ENCODE measurements at places on chromosomes 6 and 20. TPM values are rescaled to one million over a fixed set of nuclear protein-coding genes. Genes with fewer than 3 reads are reported as not detected.

HAO1 gene
- total RNA-seq = not detected

COX4I2 gene
- total RNA-seq = not detected

PPP1R3G gene
- 3.3 TPM for total RNA-seq

CEP162 gene
- total RNA-seq = 7.4 TPM

GPX5 gene
- not detected for total RNA-seq

DEFB132 gene
- total RNA-seq = not detected

GPLD1 gene
- under 0.01 TPM for total RNA-seq

MMP24 gene
- total RNA-seq = 0.17 TPM

RNF39 gene
- not detected for total RNA-seq

TRIM31 gene
- not detected for total RNA-seq

CENPW gene
- 8.3 TPM for total RNA-seq

KIF6 gene
- total RNA-seq = 0.83 TPM

LAMA5 gene
- 81.6 TPM for total RNA-seq

SIRPG gene
- not detected for total RNA-seq

HMGCLL1 gene
- total RNA-seq = 0.51 TPM

CALHM4 gene
- total RNA-seq = not detected

CEBPB gene
- 87.1 TPM for total RNA-seq

HSPA12B gene
- total RNA-seq = 0.17 TPM

HCK gene
- total RNA-seq = not detected

PTK7 gene
- 159 TPM for total RNA-seq

PAQR8 gene
- total RNA-seq = 6.1 TPM

DCBLD1 gene
- 44.4 TPM for total RNA-seq

LIN28B gene
- not detected for total RNA-seq

SAMD3 gene
- total RNA-seq = 2.8 TPM

JAG1 gene
- total RNA-seq = 34.2 TPM

DAAM2 gene
- total RNA-seq = 25.9 TPM

PDE10A gene
- total RNA-seq = under 0.01 TPM

FAM83C gene
- total RNA-seq = not detected

F13A1 gene
- under 0.01 TPM for total RNA-seq

HECA gene
- 20.8 TPM for total RNA-seq

PAK5 gene
- total RNA-seq = not detected

Data from fibroblast of lung (primary cell).